Activated CD4-positive, alpha-beta memory T cell treated with anti-CD3 and anti-CD28 coated beads, Interleukin-2, amount 10 ng/mL, durations not matched to agents 7 days and 5 days (primary cell): ENCODE measurements at places on chromosomes 16 and 17.

GRCh38 chr17:49664706-49665211 lies 13.1 kb downstream of the SPOP start:
- DNase-seq = no peak

GRCh38 chr17:49223517-49224197 lies 6.9 kb downstream of the PHOSPHO1 start:
- peak; percentile 67 for DNase-seq

DNA sequence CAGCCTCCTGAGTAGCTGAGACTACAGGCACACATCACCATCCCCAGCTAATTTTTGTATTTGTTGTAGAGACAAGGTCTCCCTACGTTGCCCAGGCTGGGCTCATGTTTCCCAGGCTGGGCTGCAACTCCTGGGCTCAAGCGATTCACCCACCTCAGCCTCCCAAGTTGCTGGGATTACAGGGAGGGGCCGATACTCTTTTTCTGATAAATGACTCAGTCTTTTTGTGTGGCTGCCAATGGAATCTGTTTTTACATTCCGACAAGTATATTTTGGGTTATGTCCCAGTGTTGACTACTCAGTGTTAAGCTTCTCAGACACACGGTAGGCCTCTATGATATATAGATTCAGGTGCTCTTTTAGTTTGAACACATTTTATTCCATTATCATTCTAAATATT lies 58.1 kb downstream of the SLFN11 start:
- no peak for DNase-seq

DNA sequence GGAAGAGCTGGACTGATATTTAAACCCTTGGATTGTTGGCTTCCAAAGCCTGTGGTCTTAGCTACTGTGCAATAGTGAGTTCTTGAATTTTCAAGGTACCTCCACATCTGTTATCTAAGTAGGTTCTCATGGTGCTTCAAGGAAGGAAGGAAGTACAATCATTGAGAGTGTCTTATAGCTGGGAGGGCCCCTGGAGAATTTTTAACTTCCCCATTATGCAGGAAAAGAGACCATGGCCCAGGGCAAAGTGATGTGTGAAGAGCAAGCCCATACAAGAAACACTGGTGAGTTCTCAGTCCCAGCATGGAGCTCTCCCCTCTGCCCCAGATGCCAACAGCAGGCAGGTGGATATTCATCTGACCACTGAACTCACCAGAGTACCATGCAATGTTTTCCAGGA lies 169.0 kb upstream of the IRX6 start:
- DNase-seq = no peak

- DNase-seq = no peak
These were observed 376 bp upstream of the STAC2 start for GRCh38 chr17:39225959-39226683.

DNA sequence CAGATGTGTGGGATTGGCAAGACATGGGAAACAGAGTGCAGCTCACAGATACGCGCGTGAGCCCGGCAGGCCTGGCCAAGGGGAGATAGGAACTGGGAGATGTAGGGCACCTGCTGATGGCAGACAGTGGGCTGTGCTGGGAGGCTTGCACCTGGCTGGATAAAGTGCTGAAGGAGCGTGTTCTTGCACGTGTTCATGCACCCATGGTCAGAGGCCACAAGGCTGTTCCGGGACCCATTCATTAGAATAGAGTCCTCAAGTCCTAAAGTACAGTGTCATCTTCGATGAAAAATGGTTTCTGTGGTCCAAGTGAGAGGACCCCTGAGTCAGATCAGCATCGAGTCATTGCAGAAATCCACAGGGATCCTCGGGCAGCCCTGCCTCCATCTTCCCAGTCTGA lies 236.4 kb downstream of the CCDC182 start:
- DNase-seq = no peak

- DNase-seq = no peak
These were observed 1.8 kb downstream of the TNS4 start for GRCh38 chr17:40499551-40500189.

DNA sequence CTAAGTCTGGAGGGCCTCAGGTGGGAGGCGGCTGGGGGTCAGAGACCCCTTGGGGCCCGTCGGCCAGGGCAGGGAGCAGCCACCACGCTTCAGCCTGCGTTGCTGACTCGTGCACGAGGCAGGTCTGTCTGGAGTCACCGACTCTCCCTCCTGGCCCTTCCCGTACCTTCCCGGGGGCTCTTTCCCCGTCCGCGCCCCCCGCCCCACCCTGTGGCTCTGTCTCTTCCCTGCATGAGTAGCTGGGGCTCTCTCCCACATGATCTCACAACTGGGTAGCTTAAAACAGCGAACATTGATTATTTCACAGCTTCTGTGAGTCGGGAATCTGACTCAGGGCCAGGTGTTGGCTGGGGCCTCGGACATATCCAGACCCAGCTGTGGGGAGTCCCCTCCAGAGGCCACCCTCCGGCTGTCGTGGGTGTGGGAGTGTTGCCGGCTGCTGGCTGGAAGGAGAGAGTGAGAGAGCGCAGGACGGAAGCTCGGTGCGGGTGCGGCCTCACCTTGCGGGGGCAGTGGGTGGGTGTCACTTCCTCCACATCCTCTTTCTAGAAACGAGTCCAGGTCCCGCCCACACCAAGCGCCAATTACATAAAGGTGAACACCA lies 17.3 kb downstream of the BAHCC1 start:
- peak; percentile 68 for DNase-seq

- DNase-seq = no peak
These were observed 62.5 kb downstream of the SREBF1 start for GRCh38 chr17:17774009-17774881.

- no peak for DNase-seq
These were observed 537.7 kb downstream of the MAF start for GRCh38 chr16:79062821-79063220.

DNA sequence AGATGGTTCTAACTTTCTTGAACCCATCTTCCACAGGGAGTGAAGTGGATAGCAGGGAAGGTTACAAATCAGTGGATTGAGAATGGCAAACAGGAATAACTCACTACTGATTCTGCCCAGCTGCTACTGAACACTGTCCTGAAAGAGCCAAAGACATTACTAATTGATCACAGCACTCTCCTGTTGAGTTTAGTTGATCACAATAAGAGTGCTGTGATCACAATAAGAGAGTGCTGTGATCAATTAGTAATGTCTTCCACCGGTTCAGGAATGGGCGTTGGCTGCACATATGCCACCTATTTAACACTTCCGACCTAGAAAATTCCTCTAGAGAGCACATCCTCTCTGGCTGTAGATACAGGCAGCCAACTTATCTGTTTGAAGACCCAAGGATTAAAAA lies 11.4 kb downstream of the CFAP97D1 start:
- no peak for DNase-seq

GRCh38 chr17:40561871-40562611 lies 3.2 kb downstream of the CCR7 start:
- DNase-seq = peak; percentile 68

- DNase-seq = peak; percentile 82
These were observed 1.1 kb upstream of the SLC43A2 start for GRCh38 chr17:1629504-1630310.

- DNase-seq = no peak
These were observed 55.3 kb upstream of the ERCC4 start for GRCh38 chr16:13864689-13865088.

GRCh38 chr16:23930791-23931190 lies 95.0 kb downstream of the PRKCB start:
- DNase-seq = no peak

GRCh38 chr17:12739500-12739899 lies 49.8 kb upstream of the ARHGAP44 start:
- no peak for DNase-seq
